ENCODE measurements at places on chromosomes 11 and 22. TPM values are rescaled to one million over a fixed set of nuclear protein-coding genes. Genes with fewer than 3 reads are reported as not detected.

Gene PANX2
- total RNA-seq = 7.7 TPM

Gene ADAMTS8
- 0.28 TPM for total RNA-seq

Gene SMTNL1
- total RNA-seq = not detected

Gene OR8B4
- not detected for total RNA-seq

Gene CD6
- total RNA-seq = 0.15 TPM

Gene GPHA2
- not detected for total RNA-seq

Gene OR2D2
- not detected for total RNA-seq

Gene CD59
- 883 TPM for total RNA-seq

Gene RFPL3
- not detected for total RNA-seq

Gene GLYATL1
- total RNA-seq = not detected

Gene APOL3
- not detected for total RNA-seq

Gene NFAM1
- 0.02 TPM for total RNA-seq

Gene SNX15
- total RNA-seq = 25.1 TPM

Gene TYMP
- total RNA-seq = 7.8 TPM

Gene HEPACAM
- not detected for total RNA-seq

Gene MS4A6E
- not detected for total RNA-seq

Gene SYT12
- 13.3 TPM for total RNA-seq

Gene RAB36
- 7.5 TPM for total RNA-seq

Gene GUCY1A2
- total RNA-seq = 0.06 TPM

Gene GLYAT
- total RNA-seq = not detected

Gene TRIM5
- total RNA-seq = 10.7 TPM

Gene SCGB2A2
- total RNA-seq = not detected

Gene RBM14
- 78.4 TPM for total RNA-seq

Gene ANO1
- total RNA-seq = 1.4 TPM

Gene ARRB1
- total RNA-seq = 9.6 TPM

Gene TMEM132A
- 149 TPM for total RNA-seq

Gene ACRV1
- not detected for total RNA-seq

Gene ZP1
- total RNA-seq = 0.38 TPM

Gene CCDC73
- total RNA-seq = 0.04 TPM

Gene PLAAT2
- total RNA-seq = 0.28 TPM

Gene RAB38
- 1.0 TPM for total RNA-seq

Gene MS4A7
- not detected for total RNA-seq

Gene MPZL2
- 0.20 TPM for total RNA-seq

Gene POU2F3
- not detected for total RNA-seq
